ENCODE measurements at places on chromosomes 6 and 20. TPM values are rescaled to one million over a fixed set of nuclear protein-coding genes. Genes with fewer than 3 reads are reported as not detected.

IL17F gene
- not detected for total RNA-seq

WFDC5 gene
- not detected for total RNA-seq

SLC26A8 gene
- 0.07 TPM for total RNA-seq

SLC22A16 gene
- not detected for total RNA-seq

OR2B6 gene
- not detected for total RNA-seq
